Muscle of leg (tissue), 16 donors: ENCODE measurements at places on chromosomes 2 and 18. TPM values are rescaled to one million over a fixed set of nuclear protein-coding genes. Genes with fewer than 3 reads are reported as not detected.

ANKRD29 gene
- total RNA-seq: 4.0 TPM

GRCh38 chr18:48390641-48391040 lies 18.5 kb downstream of the ZBTB7C start:
- no peak for DNase-seq

DNA sequence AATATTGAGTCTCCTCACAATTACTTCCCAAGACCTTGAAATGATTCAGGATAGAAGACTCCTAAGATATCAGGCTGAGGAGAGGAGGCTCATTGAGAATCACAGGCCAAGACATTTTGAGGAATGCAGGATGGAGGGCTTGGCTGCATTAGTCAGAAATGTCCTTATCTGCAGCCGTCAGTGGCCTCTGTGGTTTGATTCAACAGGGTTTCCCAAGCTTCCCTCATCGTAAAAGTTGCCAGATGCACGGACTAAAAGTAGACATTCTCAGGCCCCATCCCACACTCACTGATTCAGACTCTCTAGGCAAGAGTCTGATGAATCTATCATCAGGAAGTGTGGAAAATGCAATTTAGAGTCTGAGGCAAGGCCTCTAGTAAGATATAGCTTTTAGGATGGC lies 34.0 kb upstream of the TMEM178A start:
- DNase-seq: no peak

DNA sequence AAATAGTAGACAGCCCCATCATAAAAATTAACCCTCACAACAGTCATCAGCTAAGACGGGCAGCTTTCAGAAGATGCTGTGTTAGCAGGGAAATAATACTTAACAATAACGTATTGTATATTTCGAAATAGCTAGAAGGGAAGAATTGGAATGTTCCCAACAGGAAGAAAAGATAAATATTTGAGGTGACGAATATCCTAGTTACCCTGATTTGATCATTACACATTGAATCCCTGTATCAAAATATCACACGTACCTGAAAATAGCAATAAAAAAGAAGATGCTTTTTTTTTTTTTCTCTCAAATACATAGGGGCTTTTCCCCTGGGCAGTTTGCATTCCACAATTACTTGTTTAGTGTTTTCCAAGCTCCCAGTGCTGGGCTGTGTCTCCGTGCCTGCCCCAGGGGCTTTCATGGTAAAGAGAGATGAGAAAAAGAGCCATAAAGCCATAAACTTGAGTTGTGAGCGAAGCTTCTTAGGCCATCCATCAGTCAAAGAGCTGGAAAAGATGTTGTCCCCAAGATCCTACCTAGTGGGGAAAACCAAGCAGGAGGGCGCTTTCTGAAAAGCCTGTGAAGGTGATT lies 183.0 kb upstream of the REV1 start:
- DNase-seq: no peak

GRCh38 chr18:63564021-63564420 lies 21.9 kb downstream of the SERPINB12 start:
- DNase-seq: no peak
